ENCODE measurements at places on chromosomes 7 and 10.

DNA sequence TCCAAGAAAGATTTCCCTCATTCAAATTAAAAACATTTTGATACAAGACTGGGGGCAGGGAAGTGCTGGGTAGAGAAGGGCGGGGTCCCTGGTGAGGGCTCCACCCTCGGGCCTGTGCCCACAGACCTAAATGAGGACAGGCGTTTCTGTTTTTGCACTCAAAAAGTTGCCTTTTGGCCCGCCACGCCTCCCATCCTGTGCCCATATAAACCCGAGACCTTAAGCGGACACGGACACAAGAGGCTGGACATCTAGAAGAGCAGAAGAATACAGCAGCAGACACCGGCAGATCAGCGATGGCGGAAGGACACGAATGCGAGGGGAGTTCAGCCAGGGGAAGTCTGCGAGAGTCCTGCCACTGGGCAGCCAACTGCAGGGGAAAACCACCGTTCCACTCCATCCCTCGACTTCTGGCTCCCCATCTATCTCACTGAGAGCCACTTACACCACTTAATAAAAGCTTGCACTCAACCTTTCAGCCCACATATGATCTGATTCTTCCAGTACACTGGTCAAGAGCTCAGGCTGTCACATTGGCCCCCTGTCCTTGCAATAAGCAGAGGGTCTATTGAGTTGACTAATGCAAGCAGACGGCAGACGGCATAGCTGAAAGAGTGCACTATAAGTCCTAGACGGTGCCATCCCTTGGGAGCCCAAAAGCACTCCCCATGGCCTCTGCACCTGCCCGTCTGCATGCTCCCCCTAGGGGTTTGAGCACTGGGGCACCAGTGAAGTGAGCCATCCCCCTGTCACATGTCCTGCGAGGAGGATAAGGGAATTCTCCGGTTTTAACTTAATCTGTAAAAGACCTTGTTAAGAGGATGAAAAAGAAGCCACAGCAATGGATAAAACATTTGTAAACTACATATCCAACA lies 181.8 kb upstream of the PRSS1 start:
- DNase-seq, result no peak

- DNase-seq, result peak; percentile 2
Measured at GRCh38 chr10:27390681-27391080, 113.4 kb upstream of the RAB18 start.

GRCh38 chr7:138491612-138492386 lies 31.7 kb downstream of the TRIM24 start:
- no peak for DNase-seq

- no peak for DNase-seq
Measured at GRCh38 chr10:97109547-97109946, 76.2 kb downstream of the SLIT1 start.

- no peak for DNase-seq
Measured at GRCh38 chr10:28883741-28884423, 206.6 kb downstream of the BAMBI start.

DNA sequence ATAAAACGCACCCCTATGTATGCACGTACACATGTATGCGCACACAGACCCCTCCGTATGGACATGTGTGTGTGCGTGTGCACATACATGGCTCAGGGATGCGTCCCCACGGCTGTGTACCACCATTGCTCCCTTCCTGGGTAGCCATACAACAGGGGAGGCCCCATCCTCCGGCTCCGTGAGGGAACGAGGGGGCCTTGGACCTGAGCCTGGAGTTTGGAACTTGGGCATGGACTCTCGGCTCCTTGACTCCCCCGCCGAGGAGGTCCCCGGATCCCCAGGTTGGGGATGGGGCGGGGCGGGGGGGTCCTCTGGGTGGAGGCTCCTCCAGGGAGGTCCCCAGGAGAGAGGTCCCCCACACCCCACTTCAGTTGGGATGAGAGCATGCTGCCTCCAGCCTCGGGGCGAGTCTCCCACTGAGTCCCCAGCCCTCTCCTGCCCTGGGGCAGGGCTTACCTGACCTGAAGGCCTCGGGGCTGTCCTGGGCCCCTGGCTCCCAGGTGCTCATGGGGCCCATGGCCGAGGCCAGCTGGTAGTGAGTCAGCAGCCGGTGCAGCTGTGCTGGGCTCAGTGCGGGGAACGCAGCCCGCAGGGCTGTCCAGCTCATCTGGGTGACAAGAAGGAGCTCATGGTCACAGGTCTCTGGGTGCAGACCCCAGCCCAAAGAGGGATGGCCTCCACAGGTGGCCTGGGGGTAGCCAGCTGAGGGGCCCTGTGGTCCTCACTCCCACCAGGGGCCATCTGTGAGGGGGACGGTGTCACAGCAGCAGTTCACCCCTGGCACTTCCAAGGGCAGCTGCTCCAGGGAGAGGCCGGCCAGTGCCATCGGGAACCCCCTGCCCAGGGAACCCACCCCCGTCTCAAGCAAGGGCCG lies 29.9 kb downstream of the AP5Z1 start:
- DNase-seq, result no peak

- peak; percentile 57 for DNase-seq
Measured at GRCh38 chr7:107659666-107660065, 962 bp upstream of the SLC26A4 start.

- DNase-seq, result no peak
Measured at GRCh38 chr10:101249171-101249581, 19.9 kb upstream of the LBX1 start.

- DNase-seq, result no peak
Measured at GRCh38 chr10:651692-652091, 37.8 kb downstream of the DIP2C start.

DNA sequence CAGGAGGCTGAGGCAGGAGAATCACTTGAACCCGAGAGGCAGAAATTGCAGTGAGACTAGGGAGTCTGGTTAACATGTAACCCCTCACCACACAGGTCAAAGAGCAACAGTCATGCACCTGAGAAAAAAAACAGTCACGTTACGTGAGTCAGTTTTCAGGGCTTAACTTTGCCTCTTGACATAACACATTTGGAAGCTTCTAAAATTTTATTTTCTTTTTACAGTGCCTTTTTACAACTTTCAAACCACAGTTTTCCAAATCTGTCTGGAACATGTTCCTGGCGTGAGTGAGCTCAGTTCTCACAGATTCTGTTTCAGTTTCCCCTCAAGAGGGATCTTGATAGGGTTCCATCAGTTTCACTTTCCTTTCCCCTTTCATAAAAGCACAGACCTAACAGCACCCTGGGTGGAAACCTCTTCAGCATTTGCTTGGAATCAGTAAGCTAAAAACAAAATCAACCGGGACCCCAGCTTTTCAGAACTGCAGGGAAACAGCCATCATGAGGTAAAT lies 4.4 kb downstream of the IFIT3 start:
- peak; percentile 66 for DNase-seq

- DNase-seq, result no peak
Measured at GRCh38 chr7:94003446-94004023, 620 bp downstream of the BET1 start.

DNA sequence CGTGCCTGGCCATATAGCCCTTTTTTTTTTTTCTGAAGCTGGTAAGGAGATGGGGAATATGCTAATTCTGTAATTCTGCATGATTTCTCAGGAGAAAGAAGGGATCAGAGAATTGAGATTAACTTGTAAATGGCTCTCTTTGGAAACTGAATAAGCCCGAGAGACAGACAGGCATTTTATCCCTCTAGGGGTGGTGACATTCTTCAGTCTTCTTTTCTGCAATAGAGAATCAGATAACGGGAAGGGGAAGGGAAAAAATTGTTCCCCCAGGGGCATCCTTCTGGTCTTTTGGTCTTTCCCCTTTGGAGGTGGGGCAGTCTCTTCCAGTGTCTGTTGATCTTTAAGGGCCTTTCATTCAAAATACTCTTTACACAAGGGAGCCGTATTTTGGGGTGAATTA lies 34.2 kb downstream of the HK1 start:
- DNase-seq, result no peak

- peak; percentile 7 for DNase-seq
Measured at GRCh38 chr7:36563706-36564327, 160.5 kb downstream of the AOAH start.

GRCh38 chr10:90197766-90198165 lies 496.4 kb downstream of the KIF20B start:
- DNase-seq, result peak; percentile 38

DNA sequence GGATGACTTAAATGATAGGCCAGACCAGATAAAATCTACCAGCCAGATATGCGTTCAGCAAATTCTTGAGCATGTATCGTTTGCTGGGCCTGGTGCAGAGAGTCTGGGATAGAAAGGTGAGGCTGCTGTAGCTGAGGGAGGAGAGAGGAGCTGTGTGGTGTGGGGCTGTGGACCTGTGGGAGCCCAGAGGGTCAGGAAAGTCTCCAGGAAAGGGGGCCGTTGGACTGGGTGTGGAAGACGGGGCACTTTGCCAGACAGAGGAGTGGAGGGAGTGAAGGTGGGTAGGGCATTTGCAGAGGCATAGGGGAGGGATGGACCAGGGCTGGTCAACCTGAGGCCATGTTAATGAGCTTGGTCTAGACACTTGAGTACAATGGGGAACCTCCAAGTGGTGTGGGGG lies 124.7 kb upstream of the UNC5B start:
- no peak for DNase-seq

GRCh38 chr10:77045085-77045484 lies 592.5 kb downstream of the KCNMA1 start:
- peak; percentile 27 for DNase-seq

- DNase-seq, result peak; percentile 70
Measured at GRCh38 chr7:140924019-140924820, 509 bp downstream of the BRAF start.

GRCh38 chr7:135978624-135979023 lies 1.5 kb upstream of the MTPN start:
- no peak for DNase-seq

GRCh38 chr7:4074994-4075393 lies 607.1 kb upstream of the FOXK1 start:
- no peak for DNase-seq

GRCh38 chr7:20293336-20293735 lies 37.4 kb upstream of the ITGB8 start:
- no peak for DNase-seq

- no peak for DNase-seq
Measured at GRCh38 chr7:159033956-159034355, 110.7 kb downstream of the VIPR2 start.

- DNase-seq, result no peak
Measured at GRCh38 chr10:132657127-132657706, 119.6 kb downstream of the INPP5A start.

DNA sequence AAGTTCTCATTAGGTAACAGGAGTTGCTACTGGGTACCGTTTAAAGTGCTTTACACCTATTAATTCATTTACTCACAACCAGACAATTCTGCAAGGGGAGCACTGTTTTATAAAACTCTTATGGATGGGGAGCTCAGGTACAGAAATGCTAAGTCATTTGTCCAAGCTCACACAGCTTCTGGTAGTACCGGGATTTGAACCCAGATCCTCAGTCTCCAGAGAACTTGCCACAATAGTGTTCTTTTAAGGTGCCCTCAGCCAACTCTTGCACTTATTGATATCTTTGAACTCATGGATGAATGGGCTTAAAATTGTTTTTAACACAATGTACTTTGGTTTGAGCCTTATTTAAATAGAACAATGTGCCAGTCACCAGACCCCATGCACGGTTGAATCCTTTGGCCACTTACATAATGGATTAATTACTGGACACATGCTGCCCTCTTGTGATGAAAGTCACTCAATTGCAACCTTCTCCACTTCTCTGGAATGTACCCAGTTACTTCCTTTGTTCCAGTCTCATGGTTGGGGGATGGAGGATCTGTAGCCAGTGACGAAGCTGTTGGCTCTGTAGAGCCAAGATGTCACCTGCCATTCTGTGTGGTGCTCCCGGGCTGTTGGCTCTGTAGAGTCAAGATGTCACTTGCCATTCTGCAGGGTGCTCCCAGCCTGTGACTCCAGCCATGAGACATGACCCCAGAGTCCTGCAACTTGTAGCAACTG lies 65.6 kb downstream of the NOD1 start:
- DNase-seq, result peak; percentile 84

DNA sequence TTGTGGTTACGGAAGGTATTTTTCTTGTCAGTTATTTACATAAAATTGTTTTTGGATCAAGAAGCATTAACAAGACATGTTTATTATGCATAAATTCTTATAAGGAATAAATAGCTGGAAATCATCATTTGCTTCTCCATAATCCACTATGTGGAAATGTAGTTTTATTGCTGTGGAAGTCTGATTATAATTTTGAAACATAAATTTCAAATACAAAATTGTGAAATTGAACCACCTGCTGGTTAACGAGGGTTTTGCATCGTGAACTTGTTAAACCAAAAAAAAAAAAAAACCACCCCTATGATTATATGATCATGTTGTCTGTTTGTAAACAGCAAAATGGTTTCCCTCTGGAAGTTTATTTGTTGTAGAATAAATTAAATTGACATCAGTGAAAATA lies 25.9 kb downstream of the ABRAXAS2 start:
- peak; percentile 11 for DNase-seq

- DNase-seq, result no peak
Measured at GRCh38 chr7:117178600-117178999, 144.3 kb downstream of the WNT2 start.

DNA sequence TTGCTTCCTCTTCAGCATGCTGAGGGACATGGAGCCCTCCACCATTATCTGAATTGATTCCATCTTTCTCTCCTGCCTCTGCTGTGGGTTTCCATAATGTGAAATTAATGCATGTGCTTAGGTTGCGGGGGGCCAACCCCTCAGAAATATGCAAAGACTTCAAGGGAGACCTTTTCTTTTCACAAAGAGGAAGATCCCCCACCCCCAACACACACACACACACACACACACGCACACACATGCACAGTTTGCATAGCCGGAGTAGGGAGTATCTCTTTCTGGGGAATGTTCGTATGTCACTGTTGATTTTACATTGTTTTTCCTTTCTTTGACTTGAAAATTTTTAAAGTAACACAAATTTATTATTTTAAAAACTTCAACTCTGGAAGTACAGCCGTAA lies 193.5 kb downstream of the MGMT start:
- DNase-seq, result peak; percentile 9

Measured in fibroblast of skin of scalp (primary cell).